Right ventricle myocardium superior (tissue), 1 donor: ENCODE measurements at places on chromosomes 12 and 14.

DNA sequence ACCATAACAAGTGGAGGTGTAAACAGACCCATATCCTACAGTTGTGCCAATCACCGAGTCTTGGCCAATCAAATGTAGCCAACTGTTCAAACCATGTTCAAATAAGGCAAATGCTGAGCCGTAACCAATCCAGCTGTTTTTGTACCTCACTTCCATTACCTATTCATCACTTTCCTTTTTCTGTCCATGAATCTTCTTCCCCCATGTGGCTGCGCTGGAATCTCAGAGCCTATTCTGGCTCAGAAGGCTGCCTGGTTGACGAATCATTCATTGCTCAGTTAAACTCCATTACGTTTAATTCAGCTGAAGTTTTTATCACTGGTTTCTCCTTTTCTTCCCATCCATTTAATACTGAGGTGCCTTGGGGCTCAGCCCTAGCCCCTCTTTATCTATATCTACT lies 71.1 kb downstream of the TBC1D30 start:
- no peak for DNase-seq

DNA sequence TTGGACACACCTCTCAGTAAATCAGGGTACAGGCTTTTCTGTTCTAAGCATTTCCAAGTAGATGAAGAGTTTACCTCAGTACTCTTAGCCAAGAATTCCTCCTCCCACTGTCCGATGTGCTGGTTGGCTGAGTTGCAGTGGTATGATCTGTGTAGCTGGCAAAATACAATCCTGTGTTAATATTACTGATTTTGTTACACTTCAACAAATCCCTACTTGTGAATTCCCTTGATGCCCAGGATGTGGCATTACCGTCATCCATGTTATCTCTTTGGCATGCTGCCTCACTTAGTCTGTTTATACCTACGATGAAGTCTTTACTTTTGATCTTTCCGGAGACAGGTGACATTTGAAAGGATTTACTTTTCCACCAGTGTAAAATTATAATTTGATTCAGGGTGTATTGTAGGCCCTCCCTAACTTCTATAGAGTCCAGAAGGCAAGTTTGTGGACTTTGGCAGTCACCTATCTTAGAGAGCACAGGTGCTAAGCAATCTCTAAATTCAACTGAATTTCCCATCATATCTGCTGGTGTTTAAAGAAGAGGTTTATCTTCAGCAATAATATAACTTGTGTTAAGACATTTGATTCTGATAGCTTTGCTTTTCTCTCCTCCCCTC lies 10.1 kb downstream of the CCDC196 start:
- DNase-seq = no peak

- DNase-seq = no peak
Observed at GRCh38 chr12:19462406-19462805, 23.1 kb downstream of the AEBP2 start.

GRCh38 chr14:100004392-100004791 lies 60.8 kb upstream of the EVL start:
- DNase-seq = no peak

- no peak for DNase-seq
Observed at GRCh38 chr12:69500631-69501030, 30.4 kb downstream of the FRS2 start.

DNA sequence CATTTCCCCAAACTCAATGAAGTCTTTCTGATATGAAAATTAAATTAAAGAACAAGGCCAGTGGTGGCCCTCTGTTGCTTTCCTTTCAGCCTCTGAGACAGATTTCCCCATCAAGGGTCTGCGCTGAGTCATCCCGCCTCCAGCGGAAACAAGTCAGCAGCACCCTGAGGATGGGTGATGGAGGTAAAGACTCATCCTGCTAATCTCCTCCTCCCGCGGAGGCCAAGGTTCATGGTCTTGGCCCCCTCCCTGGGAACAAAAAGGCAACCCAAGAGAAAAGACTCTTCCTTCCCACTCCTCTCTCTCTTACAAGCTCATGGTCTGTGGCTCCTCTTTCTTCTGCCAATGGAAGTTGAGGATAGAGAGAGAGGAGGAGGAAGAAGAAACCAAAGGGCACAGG lies 9.0 kb upstream of the NUMB start:
- DNase-seq = peak; percentile 67

GRCh38 chr12:12807970-12808702 lies 5.0 kb upstream of the DDX47 start:
- DNase-seq = peak; percentile 67

- DNase-seq = no peak
Observed at GRCh38 chr14:35240231-35240630, 52.0 kb upstream of the PSMA6 start.

DNA sequence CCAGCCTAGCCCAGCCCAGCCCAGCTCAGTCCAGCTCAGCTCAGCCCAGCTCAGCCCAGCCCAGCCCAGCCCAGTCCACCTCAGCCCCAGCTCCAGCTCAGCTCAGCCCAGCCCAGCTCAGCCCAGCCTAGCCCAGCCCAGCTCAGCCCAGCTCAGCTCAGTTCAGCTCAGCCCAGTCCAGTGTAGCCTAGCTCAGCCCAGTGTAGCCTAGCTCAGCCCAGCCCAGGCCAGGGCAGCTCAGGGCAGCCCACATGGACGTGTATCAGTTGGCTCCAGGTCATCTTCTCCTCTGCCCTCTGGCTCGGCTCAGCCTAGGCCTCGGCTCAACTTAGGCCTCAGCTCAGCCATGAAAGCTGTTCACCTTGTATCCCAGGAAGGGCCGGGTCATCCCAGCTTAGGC lies 64.7 kb downstream of the TMEM121 start:
- DNase-seq = no peak

DNA sequence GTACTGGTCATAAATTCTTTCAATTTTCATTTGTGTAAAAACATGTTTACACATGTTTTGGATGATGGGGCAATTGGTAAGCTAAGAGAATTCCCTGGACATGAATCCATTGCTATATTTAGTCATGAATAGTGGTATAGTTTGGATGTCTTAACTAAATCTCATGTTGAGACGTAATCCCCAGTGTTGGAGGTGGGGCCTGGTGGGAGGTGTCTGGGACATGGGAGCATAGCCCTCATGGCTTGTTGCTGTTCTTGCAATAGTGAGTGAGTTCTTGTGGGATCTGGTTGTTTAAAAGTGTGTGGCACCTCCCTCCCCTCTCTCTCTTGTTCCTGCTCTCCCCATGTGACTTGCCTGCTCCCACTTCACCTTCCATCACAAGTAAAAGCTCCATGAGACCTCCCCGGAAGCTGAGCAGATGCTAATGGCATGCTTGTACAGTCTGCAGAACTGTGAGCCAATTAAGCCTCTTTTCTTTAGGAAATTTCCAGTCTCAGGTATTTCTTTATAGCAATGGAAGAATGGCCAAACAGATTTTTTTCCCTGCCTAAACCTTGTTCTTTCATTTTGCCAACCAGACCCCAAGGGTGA lies 33.6 kb downstream of the CTSG start:
- no peak for DNase-seq

GRCh38 chr12:127455347-127456265 lies 811.4 kb upstream of the TMEM132C start:
- no peak for DNase-seq

GRCh38 chr12:68327896-68328295 lies 4.3 kb downstream of the MDM1 start:
- no peak for DNase-seq

- no peak for DNase-seq
Observed at GRCh38 chr12:98259693-98260092, 255.7 kb upstream of the TMPO start.

DNA sequence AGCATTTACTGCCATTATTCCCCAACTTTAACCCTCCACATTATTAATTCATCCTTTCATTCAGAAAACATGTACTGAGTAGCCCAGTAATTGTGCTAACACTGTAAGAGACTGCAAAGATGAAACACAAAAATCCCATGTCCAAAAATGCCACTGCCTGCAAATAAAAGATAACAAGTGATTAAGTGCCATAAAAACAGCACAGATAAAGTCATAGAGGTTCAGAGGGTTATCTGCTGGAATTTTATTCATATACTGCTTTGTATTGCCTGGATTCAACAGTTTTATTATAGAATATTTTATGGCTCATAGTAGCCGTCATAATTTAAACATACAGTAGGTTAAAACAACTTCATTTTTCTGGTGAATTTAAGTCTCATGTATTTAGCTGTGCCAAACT lies 177.9 kb downstream of the KICS2 start:
- DNase-seq = no peak

DNA sequence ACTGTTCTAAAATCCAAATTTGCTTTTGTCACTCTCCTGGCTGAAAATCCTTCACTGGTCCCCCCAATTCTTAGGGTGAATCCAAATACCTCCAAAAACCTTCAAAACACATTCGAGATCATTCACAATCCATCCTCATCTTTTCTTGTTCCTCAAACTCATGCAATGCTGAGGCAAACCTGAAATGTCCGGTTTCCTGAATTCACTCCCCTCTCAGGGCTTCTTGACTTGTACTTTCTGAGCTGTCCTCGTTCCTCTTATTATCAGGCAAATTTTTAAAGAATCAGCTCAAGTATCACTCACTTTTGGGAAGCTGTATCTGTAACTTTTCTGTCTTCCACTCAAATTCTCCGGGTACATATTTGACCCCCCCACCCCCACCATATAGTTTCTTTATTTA lies 84.9 kb upstream of the DUSP6 start:
- no peak for DNase-seq

DNA sequence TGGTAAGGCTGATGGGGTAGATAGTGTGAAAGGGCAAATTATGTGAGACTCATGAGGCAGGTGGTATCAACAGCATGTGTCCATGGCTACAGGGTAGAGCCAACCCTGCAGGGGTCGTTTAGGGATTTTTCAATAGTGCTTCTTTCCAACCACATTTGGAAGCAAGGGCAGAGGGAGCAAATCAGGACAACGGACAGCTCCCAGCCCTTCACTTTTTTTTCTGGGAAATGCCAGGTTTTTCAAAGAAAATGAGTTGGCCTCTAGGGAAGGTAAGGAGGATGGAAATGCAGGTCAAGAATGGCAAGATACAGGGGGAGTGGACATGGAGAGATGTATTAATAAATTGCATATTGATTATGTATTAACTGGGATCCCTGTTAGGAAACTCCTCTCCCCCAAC lies 4.9 kb upstream of the CMA1 start:
- DNase-seq = no peak

GRCh38 chr12:79674629-79675028 lies 16.1 kb downstream of the PAWR start:
- DNase-seq = no peak

GRCh38 chr12:13125996-13126395 lies 22.5 kb upstream of the GSG1 start:
- DNase-seq = no peak

GRCh38 chr12:65518771-65519170 lies 240.3 kb downstream of the MSRB3 start:
- DNase-seq = no peak
